ENCODE measurements at places on chromosomes 1 and 21.
A peak's percentile ranks its signal among the peaks of the same experiment; 100 is the strongest.

DNA sequence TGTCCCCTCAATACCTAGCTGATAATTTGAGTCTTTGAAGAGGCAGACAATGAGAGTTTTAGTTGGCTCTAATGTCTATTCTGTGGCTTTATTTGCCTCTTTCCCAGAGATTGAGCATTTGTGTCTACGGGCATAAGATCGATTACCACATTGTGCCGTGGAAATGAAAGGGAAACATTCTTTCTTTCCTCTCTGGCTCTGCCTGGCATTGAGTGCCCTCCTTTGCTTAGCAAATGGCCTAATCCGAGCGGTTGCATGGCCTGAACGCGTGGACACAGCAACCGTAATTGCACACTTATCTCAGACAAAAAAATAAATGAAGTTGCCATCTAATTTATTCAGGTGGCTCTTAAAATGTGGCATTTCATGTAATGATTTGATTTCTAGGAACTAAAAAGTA is 247.9 kb downstream of the ADGRL2 start:
- DNase-seq, result no peak

DNA sequence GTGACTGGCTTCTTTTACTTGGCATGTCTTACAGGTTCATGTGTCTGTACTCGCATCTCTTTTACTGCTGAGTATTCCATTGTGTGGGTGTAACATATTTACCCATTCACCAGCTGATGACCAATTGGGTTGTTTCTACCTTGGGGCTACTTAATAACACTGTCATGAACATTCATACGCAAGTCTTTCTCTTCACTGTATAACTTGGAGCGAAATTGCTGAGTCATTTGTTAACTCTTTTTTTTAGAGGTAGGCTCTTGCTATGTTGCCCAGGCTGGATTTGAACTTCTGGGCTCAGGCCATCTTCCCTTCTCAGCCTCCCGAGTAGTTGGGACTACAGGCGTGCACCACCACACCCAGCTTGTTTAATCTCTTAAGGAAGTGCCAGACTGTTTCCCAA is 6.5 kb downstream of the PYCR2 start:
- no peak for DNase-seq

GRCh38 chr1:113949007-113949406 is 19.9 kb downstream of the HIPK1 start:
- no peak for DNase-seq

- peak; percentile 1 for DNase-seq
Measured at GRCh38 chr1:147334292-147334691, 91.8 kb downstream of the CHD1L start.
